Lung microvascular endothelial cell (primary cell): ENCODE measurements at places on chromosomes 13 and 19. TPM values are rescaled to one million over a fixed set of nuclear protein-coding genes. Genes with fewer than 3 reads are reported as not detected.

The DZIP1 gene
- total RNA-seq: 0.79 and 1.1 TPM in 2 replicates

The ERICH6B gene
- not detected in 2 replicates for total RNA-seq

DNA sequence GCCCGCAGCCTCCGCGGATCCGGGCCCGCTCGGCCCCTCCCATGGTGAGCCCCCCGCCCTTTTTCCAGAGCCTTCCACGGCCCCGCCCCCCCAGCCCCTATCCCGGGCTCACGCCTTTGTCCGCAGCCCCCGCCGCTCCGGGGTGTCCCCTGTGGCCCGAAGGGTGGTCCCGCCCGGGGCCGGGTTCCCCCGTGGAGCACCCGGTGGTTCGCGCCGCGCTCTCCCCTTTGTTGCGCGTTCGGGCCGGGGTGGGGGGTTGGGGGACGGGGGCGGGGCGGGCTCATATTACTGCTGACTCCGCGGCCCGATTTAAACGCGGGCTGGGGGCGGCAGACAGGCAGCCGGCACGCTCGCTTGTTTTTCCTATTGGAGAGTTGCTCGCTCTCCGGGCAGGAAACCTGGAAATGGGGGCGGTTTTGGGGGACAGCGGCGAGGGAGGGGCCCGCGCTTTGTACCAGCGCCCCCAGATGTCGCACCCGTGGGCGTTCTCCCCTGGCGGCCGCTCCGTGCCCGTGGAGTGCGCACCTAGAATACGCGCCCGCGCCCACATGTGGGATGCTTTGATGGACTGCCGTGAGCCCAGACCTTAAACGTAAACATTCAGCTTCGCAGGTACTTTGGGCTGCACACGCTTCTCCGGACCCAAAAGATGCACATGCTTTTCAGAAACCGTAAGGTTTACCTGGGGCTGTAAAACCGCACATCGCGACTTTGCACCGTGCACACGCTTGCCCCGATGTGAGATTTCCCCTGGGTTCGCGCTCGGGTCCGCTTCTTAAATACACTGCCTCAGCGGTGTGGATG lies 699 bp downstream of the PTOV1 start:
- peak; percentile 33 for DNase-seq

GRCh38 chr19:10285393-10285792 lies 1.4 kb upstream of the ICAM4 start:
- no peak for DNase-seq

- DNase-seq: no peak
Measured at GRCh38 chr19:45307361-45307760, 15.3 kb downstream of the CKM start.

DNA sequence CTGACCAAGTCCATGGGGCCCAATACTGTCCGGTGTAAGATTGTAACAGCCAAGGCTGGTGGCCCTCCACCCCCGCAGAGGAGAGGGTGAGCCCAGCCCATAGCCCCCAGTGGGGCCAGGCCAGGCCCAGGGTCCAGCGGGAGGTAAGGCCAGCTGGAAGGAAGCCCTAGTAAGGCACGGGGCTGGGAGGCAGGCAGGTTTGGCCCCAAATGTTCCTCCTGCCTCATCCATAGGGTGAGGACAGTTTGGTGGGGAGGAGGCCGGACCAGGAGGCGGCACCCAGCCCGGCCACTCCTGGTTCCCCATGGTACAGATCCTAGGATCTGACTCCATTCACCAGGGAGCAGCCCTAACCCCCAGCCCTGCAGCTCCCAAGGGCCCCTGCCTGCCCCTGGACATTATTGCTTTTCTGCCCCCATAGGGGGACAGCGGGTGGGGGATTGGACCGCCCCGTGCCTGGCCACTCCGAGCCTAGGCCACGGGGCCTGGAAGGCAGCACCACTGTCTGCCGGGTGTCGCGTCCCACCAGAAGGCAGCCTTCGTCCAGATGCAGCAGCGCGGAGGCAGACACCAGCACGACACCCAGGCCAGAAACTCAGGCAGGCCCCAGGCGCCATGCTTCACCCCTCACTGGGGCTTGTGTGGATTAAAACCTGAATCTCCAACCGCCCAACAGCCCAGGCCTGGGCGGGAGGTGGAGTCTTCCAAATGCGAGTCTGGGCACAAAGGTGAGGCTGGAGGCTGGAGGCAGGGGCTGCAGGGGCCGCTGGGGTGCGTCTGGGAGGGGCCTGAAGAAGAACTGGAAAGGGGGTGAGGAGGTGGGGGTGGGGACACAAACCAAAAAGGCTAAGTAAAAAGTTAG lies 6.7 kb upstream of the CCNP start:
- no peak for DNase-seq

The TINCR gene
- total RNA-seq: under 0.01 and 0.20 TPM in 2 replicates

- peak; percentile 75 for DNase-seq
Measured at GRCh38 chr19:19464339-19465098, 50.8 kb downstream of the TSSK6 start.

DNA sequence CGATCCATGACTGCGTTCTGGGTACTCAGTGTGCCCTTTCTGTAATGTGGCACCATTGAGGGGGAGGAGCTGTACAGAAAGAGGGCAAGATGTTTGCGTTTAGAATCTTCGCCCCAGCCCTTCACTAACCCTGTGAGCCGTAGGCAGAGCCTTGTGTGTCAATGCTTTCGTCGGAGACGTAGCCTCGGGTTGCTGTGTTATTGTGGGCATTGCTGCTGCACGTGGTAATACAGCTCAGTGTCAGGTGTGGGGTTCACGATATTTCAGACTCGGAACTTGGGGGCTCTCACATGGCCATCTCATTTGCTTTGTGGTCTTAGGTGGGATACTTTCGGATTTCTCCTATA lies 6.1 kb downstream of the RPS9 start:
- no peak for DNase-seq

DNA sequence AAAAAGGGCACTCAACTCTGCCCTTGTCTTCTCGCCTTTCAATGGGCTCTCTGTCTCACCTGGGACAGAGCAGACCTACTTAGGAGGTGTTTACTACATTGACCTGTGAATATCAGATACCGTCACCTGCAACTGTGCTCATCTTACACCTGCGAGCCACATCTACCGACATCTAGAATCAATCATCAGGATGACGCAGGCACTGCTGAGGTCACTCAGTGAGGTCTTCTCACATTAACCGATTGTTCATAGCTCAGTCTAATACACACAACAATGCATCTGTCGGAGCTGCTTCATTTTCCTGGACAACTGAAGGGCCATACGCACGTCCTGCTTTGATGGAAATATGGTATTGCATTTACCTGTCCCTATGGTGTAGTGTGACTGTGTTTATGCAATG lies 211.9 kb downstream of the FGF9 start:
- DNase-seq: no peak

- DNase-seq: no peak
Measured at GRCh38 chr13:88937384-88937783, 1266.2 kb downstream of the SLITRK5 start.

GRCh38 chr19:5339198-5339949 lies 1.2 kb downstream of the PTPRS start:
- no peak for DNase-seq

DNA sequence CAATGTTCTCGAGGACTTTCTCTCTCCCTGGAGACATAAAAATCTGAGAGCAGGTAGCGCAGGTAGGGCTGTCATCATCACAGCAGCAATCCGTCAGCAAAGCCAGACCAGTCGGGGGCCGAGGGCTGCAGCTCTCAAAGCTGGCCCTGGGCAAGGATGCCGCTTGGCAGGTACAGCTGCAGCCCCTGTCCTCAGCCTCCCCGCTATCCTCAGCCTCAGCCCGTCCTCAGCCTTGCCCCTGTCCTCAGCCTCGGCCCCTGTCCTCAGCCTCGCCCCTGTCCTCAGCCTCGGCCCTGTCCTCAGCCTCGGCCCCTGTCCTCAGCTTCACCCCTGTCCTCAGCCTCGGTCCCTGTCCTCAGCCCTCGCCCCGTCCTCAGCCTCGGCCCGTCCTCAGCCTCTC lies 10.9 kb downstream of the C13orf46 start:
- DNase-seq: no peak

DNA sequence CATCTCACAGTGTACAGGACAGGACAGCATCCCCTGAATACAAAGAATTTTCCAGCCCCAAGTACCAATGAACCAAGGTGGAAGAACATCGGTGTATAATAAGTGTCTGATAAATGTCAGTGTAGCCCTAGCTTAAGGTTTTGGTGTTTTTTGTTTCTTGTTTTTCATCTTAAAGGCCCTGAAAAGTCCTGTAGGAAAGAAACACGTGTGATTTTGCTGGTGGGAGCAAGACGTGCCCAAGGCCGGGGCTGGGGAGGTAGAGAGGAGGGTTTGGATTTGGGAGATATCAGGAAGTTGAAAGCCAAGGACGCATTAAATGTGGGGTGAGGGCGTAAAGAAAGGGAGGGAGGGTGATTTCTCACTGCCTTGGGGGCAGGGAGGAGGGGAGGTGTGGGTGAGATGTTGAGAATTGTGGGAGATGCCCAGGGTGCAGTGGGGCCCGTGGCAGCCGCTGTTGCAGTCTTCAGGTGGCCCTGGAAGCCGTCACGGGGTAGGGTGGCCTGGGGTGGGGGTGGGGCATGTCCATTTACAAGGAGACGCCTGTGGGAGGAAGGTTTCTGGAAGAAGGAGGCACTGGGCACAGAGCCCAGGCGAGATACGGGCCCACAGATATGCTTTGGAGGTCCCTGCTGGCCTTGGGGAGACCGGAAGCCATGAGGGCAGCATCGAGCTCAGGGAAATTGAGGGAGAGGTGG lies 6.7 kb downstream of the CAMSAP3 start:
- DNase-seq: no peak

DNA sequence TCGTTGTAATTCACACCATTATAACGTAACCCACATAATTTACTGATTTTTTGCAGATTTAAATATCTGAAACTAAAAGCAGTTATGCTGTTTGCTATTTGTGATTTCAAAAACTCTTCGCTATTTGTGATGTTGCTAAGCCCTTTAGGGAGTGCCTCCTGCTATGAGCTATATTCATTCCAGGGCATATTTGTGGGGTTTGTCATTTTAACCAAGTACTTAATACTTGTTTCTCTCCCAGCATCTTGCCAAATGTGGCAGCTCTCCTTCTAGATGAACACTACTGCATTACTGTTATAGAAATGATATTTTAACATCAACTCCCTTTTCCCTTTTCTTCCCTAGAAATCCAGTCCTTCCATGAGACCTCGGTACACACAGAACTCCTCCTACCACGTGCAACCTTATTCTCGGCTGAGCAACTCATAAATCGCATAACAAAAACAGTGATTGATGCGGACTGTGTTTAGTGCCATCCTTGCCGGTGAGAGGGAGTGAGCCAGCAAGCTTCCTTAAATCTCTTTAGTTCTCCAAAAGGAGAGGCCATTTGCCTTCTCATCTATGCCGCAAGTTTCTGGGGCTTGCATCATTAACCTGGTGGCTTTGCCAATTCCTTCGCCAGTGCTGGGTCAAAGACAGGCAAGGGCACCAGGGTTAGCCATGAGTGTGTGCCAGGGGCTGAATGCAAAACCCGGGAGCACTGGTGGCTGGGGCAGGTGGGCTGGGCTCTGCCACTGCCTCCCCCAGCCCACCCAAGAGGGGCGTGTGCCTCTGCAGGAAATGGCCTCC lies 33.4 kb downstream of the RFX2 start:
- DNase-seq: no peak

DNA sequence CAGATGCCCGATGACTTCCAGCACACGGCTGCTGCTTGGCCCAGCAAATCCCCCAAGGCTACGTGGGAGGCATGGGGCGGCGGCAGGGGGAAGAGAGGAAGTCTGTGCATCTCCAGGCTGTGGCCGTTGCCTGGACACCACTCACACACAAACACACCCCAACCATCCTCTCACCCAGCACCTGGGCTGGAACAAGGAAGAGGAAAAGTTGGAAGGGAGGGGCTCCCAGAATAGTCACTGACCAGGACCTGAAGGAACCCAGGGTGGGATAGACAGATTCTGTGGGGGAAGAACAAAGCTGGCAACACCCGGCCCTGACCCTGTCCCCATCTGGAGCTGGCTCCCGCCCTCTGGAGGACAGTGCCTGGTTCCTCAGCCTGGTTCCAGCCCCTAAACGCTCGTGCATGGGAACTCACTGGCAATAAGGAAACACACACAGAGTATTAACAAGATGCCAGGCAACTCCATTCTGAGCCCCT lies 11.2 kb downstream of the PPP6R1 start:
- peak; percentile 66 for DNase-seq

GRCh38 chr13:52070929-52071523 lies 46.5 kb downstream of the UTP14C start:
- peak; percentile 47 for DNase-seq

The PDX1 gene
- not detected in 2 replicates for total RNA-seq

- no peak for DNase-seq
Measured at GRCh38 chr13:27796544-27797227, 4.4 kb downstream of the GSX1 start.

DNA sequence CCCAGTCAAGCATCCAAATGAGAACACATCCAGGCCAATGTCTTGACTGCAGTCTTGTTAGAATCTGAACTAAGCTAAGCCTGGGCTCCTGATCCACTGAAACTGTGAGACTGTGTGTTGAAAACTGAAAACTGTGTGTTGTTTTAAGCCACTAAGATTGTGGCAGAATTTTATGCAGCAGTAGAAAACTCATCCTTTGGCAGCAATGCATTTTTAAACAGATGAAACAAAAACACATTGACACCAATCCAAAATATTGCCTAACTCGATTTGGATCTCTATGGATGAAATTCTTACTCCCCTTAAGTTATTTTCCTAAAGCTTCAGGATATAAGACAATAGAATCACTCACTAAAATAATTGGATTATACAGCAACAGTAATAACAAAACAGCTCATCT lies 202.3 kb upstream of the KLF12 start:
- DNase-seq: no peak

DNA sequence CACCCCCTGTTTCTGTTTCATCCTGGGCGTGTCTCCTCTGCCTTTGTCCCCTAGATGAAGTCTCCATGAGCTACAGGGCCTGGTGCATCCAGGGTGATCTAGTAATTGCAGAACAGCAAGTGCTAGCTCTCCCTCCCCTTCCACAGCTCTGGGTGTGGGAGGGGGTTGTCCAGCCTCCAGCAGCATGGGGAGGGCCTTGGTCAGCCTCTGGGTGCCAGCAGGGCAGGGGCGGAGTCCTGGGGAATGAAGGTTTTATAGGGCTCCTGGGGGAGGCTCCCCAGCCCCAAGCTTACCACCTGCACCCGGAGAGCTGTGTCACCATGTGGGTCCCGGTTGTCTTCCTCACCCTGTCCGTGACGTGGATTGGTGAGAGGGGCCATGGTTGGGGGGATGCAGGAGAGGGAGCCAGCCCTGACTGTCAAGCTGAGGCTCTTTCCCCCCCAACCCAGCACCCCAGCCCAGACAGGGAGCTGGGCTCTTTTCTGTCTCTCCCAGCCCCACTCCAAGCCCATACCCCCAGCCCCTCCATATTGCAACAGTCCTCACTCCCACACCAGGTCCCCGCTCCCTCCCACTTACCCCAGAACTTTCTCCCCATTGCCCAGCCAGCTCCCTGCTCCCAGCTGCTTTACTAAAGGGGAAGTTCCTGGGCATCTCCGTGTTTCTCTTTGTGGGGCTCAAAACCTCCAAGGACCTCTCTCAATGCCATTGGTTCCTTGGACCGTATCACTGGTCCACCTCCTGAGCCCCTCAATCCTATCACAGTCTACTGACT lies at the start of gene KLK3:
KLK3 (plus strand) TSS at position 280 of the 775 bp plus-strand sequence; CDS start at position 321, 41 bp downstream.
- DNase-seq: no peak
